ENCODE measurements at places on chromosomes 3 and 15. TPM values are rescaled to one million over a fixed set of nuclear protein-coding genes. Genes with fewer than 3 reads are reported as not detected.

ARGFX gene
- not detected for total RNA-seq

HACD2 gene
- total RNA-seq = 39.4 TPM

SOX14 gene
- total RNA-seq = not detected

CCR1 gene
- not detected for total RNA-seq

GRCh38 chr3:156676768-156677479, 2.5 kb downstream of the TIPARP start:
- no peak for DNase-seq

- no peak for DNase-seq
Measured at GRCh38 chr3:27729325-27729724, 7.2 kb upstream of the EOMES start.

DNA sequence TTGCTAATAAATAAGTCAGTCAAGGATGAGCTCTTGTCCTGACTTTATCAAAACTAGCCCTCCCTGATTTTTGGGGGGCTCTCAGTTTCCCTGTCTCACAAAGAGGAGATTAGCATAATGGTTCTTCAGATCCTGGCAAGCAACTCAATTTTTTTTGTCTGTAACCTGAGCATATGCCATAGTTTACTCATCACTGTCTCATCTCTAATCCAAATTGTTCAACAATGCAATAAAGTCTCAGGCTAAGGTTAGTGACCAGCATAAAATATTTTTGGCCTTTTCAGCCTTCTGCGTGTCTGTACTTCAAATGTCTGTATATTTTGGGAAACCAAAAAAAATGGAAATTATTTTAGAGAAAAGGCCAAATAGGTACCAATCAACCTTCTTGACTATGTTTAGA, 465.6 kb upstream of the TPRG1 start:
- no peak for DNase-seq

DNA sequence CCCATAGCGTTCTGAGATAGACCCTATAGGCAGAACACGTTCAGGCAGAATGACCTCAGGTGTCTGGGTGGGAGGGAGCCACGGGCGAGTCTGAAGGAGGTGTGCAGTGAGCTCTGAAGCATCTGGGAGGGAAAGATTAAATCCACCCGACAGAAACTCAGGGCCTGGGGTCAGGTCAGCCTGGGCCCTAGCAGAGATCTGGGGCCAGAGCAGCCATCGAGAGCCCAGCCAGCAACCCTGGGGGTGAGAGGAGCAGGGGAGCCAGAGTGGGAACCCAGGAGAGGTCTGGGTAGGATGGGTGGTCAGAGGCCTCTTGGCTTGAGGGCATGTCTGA, 22.1 kb downstream of the SNX33 start:
- DNase-seq = no peak

GRCh38 chr3:177193688-177194268, 3.5 kb downstream of the TBL1XR1 start:
- no peak for DNase-seq

DNA sequence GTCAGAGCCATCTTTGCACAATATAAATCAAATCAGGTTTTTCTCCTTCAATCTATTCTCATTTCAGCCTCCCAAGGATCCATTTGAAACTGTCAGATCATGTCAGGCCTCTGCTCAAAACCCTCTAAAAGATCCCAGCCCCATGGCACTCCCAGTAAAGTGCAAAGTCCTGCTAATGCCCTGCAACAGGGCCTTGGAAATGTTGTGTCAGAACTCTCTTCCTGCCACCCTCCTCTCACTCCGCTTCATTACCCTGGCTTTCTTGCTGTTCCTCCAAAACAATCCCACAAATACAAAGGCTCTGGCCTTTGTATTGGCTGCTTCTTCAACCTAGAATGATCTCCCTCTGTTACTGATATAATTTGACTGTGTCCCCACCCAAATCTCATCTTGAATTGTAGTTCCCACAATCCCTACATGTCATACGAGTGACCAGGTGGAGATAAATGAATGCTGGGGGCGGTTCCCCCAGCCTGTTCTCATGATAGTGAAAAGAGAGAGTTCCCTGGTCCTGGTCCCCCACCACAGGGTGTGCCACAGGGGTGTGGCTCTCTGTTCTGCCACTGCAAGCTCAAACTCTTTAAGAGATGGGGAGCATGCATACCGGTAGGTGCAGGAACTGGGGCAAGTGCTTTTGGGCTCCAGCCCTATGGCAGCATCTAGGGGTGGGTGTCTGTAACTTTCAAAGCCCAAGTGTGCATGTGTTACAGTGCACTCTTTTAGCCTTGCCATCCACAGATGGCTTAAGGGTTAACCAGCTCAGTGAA, 22.9 kb upstream of the TRA2B start:
- DNase-seq = peak; percentile 16

- peak; percentile 25 for DNase-seq
Measured at GRCh38 chr15:68843425-68844311, 23.0 kb upstream of the ANP32A start.

DNA sequence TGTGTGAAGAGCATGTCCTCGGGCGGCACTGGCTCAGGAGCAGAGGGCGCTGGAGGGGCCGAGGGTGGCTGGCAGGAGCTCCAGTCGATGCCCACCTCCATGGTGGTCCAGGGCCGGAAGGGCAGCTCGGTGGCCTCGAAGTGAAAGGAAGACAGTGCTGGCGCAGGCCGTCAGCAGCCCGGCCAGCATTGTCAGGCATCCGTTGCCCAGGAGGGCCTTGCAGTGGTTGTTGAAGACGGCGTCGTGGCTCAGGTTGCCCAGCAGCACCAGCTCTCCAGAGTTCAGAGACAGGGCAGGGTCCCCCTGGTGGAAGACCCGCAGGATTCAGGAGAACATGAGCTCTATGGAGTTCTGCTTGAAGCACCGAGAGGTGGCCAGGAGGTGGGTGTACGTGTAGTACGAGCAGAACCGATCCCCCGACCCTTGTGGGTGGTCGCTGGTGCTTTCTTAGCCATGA, 16.5 kb upstream of the SIAH2 start:
- no peak for DNase-seq

- DNase-seq = no peak
Measured at GRCh38 chr3:154130540-154130939, 9.3 kb downstream of the ARHGEF26 start.

GRCh38 chr3:86793786-86794185, 197.2 kb downstream of the VGLL3 start:
- no peak for DNase-seq
